ENCODE measurements at places on chromosomes 6 and 20.

DNA sequence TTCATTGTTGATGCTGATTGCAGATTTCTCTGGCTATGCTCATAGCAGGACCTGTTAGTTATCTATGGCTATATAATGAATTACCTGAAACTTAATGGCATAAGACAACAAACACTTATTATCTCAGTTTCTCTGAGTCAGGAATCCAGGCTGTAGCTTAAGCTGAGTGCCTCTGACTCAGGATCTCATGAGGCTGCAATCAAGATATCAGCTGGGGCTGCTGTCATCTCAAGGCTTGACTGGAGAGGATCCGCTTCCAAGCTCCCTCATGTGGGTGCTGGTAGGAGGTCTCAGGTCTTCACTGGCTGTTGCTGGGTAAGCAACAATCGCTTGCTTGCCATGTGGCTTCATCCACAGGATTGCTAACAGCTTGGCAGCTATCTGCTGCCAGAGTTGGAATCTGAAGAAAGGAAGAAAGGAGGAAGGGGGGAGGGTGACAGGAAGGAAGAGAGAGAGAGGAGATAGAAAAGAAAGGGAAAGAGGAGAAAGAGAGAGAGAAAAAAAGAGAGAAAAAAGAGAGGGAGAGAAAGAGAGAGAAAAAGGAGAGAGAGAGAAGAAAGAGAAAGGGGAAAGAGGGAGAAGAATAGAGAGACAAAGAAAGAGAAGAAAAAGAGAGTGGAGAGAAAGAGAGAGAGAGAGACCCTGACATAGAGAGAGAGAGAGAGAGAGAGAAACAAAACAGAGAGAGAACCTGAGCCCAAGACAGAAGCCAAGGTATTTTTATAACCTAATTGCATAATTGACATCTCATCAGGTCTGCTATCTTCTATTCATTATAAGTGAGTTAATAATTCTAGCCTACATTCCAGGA, 579.0 kb upstream of the BTBD3 start:
- DNase-seq, result no peak

GRCh38 chr6:92820601-92821000, 598.8 kb downstream of the EPHA7 start:
- no peak for DNase-seq

GRCh38 chr6:166930354-166930891, 25.9 kb downstream of the RNASET2 start:
- DNase-seq, result no peak

GRCh38 chr6:11218538-11219399, 13.7 kb downstream of the NEDD9 start:
- no peak for DNase-seq

DNA sequence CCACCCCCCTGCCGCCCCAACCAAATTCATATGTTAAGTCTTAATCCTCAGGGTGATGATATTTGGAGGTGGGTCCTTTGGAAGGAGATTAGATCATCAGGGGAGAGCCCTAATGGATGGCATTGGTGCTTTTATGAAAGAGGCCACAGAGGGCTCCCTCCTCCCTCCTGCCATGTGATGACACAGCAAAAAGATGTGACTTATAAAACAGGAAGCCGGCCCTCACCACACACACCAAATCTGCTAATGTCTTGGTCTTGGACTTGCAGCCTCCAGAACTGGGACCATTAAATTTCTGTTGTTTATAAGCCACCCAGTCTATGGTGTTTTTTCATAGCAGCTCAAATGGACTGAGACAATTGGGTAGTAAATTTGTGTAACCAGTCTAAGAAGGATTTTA, 176.3 kb downstream of the ADGRG6 start:
- DNase-seq, result no peak
